Activated CD4-positive, alpha-beta T cell treated with anti-CD3 and anti-CD28 coated beads, Interleukin-2, amount 50 U/mL, for 1 hour (primary cell): ENCODE measurements at places on chromosomes 3 and 15.

- no peak for DNase-seq
Observed at GRCh38 chr3:11691767-11692531, 48.2 kb upstream of the VGLL4 start.

- DNase-seq: no peak
Observed at GRCh38 chr3:152206243-152206760, 62.4 kb upstream of the MBNL1 start.

DNA sequence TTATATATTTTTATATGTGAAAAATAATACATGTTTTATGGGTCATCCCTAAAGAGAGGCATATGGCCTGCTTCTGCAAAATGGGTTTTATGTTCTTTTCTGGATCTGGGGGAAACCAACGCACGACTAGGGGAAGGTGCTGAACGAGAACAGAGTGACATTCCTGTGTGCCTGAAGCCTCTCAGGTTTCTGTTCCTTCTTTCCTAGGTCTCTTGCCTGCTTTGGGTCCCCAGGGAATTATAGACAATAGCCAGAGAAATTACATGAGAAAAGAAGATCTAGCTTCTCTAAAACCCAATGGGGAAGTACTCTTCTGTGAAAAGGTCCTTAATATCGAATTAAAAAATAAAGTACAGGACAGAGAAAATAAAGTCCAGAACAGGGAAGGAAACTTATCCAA, 66.5 kb downstream of the IGSF11 start:
- DNase-seq: no peak

DNA sequence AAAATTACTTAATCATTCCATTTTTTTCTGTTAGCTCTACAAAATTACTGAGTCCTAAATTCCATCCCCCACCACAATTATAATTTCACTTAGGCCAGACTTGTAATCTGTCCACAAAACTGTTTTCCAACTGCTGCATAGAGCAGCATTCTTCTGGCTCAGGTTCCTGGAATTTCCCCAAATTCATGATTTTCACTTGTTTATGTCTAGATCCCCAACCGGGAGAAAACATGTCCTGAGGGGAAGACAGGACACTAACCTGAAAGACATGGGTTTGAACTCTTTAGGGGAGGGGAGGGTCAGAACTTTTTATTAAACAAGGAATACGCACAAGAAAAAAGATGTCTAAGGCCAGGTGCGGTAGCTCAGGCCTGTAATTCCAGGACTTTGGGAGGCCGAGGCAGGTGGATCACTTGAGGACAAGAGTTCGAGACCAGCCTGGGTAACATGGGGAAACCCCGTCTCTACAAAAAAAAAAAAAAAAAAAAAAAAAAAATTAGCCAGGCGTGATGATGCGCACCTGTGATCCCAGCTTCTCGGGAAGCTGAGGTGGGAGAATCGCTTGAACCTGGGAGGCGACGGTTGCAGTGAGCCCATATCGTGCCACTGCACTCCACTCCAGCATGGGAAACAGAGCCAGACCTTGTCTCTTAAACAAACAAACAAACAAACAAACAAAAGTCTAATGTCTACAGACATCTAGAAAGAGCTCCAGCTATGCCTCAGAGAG, 1.5 kb downstream of the ETFA start:
- no peak for DNase-seq

DNA sequence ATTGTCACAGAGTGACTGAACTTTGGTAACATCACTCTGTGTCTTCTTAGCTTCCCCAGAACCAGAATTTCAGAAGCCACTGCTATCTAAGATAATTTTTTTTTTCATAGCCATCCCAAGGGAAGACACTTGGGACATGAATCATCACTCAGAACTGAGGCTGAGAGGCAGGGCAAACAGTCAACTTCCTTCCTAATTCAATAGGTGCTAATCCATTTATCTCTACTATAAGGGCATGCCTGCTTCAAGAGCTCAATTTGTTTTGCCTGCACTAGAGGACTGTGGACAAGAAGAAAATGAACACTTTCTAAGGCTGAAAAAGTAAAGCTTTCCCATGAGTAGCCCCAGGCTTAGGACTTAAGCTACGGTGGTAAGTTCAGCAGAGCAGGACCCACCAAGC, 56.7 kb upstream of the MYRIP start:
- no peak for DNase-seq

DNA sequence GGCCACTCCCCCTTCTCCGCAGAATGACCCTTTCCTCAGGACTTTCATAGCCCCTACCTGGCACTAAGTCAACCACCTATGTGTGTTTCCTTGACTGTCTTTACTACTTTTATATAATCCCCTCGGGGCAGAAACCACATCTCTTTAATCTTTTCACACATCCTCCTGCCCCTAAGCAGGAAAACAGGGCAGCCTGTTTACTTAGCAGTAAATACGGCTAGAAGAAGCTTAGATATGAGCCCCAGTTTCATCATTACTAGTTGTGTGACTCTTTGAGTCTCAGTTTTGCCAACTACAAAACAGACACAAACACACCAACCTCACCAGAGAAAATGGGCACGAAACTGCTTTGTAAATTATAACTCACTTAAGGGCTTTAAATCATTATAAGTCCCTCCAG, 98.3 kb downstream of the CYP19A1 start:
- no peak for DNase-seq

DNA sequence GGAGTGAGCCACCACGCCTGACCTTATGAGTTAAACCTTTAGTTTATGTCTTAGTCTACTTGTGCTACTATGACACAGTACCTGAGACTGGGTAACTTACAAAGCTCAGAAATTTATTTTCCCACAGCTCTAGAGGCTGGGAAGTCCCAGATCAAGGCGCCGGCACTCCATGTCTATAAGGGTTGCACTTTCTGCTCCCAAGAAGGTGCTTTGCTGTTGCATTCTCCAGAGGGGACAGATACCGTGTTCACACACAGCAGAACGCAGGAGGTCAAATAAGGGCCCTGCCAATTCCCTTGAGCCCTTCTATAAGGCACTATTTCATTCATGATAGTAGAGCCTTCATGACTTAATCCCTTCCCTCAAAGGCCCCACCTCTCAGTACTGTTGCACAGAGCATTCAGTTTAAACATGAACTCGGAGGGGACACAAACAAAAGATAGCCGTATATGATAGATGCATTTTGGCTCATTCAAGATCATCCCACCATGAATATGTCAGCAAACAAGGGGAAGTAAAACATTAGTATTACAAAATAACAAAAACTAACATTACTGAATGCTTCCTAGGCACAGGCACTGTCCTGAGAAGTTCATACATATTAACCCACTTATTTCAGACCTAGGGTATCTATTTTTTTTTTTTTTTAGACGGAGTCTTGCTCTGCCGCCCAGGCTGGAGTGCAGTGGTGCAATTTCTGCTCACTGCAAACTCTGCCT, 26.5 kb downstream of the PLA1A start:
- no peak for DNase-seq

- DNase-seq: no peak
Observed at GRCh38 chr3:194007592-194008337, 128.2 kb upstream of the HES1 start.

- no peak for DNase-seq
Observed at GRCh38 chr3:22161315-22161714, 410.3 kb upstream of the ZNF385D start.

GRCh38 chr3:72446218-72447058, 401.8 kb downstream of the SHQ1 start:
- peak; percentile 20 for DNase-seq

DNA sequence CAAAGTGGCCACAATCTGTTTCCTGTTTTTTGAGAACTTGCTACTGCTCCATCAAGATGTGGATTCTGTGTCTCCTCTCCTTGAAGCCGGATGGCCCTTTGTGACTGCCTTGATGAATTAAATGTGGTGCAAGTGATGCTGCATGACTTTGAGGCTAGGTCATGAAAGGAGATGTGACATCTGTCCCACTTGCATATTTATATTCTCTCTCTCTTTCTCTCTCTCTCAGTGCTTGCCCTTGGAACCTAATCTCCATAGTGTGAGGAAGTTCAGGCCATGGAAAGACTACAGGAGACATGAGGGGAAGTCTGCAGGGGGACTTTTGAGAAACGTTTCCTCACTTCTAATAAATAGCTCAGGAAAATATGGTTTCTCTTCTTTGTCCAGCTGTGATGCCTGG, 50.0 kb upstream of the ADPGK start:
- no peak for DNase-seq

GRCh38 chr3:41581700-41582099, 380.2 kb downstream of the ULK4 start:
- DNase-seq: no peak

DNA sequence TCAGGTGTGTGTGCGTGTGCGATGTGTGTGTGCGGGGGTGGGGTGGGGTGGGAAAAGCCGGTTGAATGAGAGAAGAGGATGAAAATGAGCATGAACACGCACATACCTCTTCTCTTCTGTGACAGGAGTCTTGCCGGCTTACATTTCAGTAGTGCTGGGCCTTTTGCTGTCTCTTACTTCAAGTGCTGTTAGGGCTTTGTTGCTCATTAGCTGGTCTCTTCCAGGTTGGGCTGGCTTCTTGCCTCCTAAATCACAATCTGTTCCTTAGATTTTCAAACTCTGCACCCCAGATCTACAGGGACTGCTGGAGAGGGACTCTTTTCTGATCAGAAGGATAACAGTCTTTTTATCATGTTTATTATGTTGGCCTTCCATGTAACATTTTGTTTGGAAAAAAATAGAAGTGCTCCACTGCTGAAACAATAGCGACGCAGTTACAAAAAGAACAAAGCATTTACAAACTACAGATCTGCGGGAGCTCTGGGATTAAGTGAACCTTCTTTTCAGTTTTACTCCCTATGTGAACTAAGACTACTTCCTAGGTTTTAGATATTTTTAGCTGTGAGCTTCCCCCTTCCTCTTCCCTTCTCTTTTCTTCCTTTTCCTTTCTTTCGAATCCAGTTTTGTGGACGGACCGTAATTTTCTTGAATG, 48.5 kb downstream of the USP13 start:
- DNase-seq: no peak

DNA sequence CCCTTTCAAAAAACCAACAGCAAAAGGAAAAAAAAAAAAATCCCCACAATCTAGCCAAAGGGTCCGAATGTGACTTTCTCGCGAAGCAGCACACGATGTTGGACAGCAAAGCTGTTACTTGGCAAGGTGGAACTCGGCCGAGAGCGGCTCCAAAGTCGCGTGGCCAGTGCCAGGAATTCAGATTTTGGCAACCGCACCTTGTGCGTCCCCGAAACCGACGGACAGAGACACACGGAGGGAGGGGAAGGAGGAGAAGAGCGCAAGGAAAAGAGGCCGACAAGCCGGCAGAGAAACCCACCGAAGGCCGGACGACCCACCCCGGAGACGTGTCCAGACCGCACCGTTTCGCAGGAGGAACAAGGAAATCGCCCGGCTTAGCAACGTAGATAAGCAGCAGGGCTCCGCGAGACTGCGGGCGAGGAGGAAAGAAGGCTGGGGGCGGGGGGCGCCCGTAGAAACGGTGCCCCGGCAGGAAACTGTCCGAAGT, 517.3 kb downstream of the MECOM start:
- DNase-seq: no peak

GRCh38 chr3:171088964-171089754, 62.6 kb upstream of the SLC2A2 start:
- no peak for DNase-seq

DNA sequence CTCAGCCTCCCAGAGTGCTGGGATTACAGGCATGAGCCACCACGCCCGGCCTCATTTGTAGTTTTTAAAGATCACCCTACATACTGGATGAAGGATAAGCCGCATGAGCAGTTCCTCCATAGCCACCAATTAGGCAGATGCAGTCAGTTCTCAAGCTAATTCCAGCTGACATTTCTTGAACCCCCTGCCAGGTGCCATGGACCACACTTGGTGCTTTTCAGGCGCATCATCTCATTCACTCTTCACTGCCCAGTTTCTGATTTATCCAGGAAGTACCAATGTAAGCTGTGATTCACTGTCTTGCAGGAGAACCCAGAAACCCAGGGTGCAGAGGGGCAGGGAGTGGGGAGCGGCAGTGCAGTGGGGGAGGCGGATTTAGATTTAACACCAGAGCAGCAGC, 56.5 kb upstream of the RASA2 start:
- DNase-seq: no peak

DNA sequence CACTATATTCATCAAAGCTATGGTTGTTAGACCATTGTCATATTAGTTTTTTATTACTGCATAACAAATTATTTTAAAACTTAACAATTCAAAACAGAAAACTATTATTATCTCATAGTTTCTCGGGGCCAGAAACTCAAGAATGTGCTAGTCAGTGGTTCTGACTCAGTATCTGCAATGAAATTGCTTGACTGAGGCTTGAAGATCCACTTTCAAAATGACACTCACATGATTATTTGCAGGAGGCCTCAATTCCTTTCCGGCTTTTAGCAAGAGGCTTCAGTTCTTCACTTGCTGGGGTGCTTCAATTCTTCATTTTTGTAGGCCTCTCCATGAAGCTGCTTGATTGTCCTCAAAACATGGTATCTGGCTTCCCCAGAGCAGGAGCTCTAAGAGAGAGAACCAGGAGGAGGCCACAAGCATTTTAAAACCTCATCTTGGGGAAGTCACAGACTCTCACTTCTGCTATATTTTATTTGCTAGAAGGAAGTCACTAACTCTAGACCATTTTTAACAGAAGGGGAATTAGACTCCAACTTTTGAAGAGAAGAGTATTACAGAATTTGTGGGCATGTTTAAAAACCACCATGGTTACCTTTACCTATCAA, 383.7 kb downstream of the MFSD1 start:
- no peak for DNase-seq

DNA sequence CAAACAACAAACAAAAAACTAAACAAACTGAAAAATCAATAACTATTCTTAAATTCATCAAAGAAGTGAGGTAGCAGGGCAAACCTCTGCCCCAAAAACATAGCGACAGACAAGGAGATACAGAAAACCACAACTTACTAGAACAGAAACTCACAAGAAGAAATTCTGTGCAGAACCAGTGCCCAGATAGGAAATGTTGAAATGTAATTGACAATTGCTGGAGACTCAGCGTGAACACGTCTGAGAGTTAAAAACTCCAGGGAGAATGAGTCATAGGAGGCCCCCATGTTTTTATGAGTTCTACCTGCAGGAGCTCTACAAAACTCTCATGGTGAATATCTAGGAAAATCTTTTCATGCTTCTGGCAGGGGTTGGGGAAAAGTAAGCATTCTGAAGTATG, 95.5 kb upstream of the SETMAR start:
- DNase-seq: no peak

- DNase-seq: no peak
Observed at GRCh38 chr3:187713504-187713903, 11.1 kb upstream of the RTP2 start.

- DNase-seq: no peak
Observed at GRCh38 chr15:36827824-36828223, 248.4 kb downstream of the CDIN1 start.

DNA sequence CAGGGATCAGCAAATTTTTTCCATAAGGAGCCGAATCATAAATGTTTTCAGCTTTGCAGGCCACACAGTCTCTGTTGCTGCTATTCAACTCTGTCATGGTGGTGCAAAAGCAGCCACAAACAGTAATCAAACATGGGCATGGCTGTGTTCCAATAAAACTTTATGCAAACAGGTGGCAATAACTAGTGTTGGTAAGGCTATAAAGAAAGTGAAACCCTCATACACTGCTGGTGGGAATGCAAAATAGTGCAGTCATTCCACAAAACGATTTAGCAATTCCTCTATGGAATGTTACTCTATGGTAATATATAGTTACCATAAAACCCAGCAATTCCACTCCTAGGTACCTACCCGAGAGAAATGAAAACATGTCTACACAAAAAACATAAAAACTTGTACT, 14.0 kb upstream of the MRPS25 start:
- no peak for DNase-seq
